ENCODE measurements at places on chromosomes 7 and 10.

DNA sequence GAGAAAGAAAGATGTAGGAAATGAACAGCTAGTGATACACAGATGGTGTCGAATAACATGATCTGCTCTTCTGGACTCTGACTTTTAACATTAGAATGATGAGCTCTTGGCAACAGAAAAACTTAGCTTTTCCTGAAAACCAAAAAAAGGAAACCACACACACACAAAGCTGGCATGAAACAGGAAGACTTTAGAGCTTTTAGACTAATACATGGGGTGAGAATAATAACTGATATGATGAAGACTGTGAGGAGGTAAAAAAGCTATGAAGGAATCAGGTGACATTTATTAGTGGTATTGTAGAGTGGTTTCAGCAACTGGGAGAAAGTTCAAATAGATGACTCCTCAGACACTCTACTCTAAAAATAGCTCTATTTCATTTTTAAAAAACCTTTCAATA is 491.9 kb downstream of the PARD3 start:
- no peak for DNase-seq

GRCh38 chr7:43291789-43292188 is 179.3 kb downstream of the HECW1 start:
- no peak for DNase-seq

DNA sequence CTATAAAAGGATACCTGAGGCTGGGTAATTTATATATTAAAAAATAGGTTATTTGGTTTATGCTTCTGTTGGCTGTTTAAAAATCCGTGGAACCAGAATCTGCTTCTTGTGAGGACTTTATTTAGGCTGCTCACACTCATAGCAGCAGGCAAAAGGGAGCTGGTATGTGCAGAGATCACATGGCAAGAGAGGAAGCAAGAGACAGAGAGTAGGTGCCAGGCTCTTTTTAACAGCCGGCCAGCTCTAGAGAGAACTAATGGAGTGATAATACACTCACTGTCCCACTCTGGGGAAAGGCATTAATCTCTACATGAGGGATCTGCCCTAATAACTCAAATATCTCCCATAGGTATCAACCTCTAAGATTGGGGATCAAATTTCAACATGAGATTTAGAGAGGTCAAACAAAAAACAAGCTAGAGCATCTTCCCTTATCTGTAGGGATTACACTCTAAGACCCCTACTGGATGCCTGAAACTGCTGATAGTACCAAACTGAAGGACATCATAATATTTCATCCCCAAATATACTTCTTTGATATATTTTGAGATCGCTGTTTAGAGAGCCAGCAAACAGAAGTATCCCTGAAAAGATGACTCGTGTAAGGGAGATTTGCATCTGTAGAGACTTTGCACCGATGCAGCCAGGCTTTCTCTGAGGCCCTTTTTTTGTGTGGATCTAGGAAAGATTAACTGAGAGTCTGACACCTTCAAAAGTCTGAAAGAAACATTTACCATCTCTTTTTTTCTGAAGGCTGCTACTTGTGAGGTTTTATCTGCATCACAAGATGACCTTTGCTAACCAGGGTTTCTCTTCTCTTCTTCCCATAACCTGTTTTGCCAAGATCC is 717.0 kb upstream of the MBL2 start:
- no peak for DNase-seq

- no peak for DNase-seq
Measured at GRCh38 chr7:19405541-19405940, 260.3 kb upstream of the FERD3L start.

All from SJCRH30 (cell line).